AG10803 (cell line): ENCODE measurements at places on chromosomes 16 and 17.
A peak's percentile ranks its signal among the peaks of the same experiment; 100 is the strongest.

GRCh38 chr17:17540278-17540906, 44.2 kb upstream of the RASD1 start:
- DNase-seq: no peak

DNA sequence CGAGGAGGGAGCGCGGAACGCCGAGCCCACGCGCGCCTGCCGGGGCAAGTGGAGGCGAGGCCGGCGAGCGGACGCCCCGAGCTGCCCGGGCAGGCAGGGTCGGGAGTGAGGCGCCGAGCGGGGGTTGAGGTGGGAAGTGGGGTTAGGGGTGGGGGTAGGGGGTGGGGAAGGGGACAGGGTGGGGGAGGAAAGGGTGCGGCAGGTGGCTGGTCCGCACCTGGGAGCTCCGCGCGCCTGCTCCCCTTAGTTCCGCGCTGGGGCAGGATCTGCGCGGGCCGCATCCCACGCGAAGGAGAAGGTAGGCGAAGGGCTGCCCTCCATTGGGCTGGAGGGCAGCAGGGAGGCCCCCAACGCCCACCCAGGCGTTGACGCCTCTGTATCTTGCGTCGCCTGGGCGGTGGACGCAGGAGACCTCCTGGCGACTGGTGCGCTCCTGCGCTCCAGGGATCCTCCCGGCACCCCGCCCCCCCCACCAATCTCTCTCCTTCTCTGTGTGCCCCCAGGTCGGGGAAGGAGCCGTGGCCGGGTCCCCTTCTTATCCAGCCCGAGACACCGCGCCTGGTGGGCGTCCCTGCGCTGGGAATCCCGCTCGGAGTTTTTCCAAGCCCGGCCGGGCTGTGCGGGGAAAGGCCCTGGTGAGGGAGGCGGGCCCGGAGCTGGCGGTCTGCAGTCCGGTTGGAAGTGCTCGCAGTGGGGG, 51.3 kb upstream of the AMZ2 start:
- no peak for DNase-seq

- peak; percentile 61 for DNase-seq
These were observed 2.9 kb upstream of the BCL6B start for GRCh38 chr17:7019839-7020519.

- peak; percentile 88 for DNase-seq
These were observed 83.3 kb downstream of the HS3ST3A1 start for GRCh38 chr17:13518261-13519000.

DNA sequence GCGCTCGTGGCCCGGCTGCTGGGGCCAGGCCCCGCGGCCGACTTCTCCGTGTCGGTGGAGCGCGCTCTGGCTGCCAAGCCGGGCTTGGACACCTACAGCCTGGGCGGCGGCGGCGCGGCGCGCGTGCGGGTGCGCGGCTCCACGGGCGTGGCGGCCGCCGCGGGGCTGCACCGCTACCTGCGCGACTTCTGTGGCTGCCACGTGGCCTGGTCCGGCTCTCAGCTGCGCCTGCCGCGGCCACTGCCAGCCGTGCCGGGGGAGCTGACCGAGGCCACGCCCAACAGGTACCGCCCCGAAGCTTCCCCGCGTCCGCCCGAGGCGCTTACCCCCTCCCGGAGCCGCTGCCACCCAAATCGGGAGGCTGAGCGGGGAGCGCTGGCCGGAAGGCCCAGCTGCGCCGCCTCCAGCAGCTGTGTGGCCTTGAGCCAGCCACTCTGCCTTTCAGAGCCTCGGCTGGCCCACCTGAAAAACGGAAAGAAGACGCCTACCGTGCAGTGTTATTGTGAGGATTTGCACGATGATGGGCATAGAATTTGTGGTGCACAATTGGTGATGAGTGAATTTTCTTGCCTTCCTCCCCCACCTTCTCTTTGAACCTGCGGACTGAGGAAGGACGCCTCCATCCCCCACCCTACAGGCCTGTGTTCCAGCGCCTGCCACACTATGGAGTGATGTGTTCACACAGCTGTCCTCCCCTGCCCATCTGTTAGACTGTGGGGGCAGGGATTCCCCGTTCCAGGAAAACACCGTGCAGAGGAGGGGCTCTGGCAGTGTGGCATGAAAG, 523 bp downstream of the NAGLU start:
- peak; percentile 84 for DNase-seq

DNA sequence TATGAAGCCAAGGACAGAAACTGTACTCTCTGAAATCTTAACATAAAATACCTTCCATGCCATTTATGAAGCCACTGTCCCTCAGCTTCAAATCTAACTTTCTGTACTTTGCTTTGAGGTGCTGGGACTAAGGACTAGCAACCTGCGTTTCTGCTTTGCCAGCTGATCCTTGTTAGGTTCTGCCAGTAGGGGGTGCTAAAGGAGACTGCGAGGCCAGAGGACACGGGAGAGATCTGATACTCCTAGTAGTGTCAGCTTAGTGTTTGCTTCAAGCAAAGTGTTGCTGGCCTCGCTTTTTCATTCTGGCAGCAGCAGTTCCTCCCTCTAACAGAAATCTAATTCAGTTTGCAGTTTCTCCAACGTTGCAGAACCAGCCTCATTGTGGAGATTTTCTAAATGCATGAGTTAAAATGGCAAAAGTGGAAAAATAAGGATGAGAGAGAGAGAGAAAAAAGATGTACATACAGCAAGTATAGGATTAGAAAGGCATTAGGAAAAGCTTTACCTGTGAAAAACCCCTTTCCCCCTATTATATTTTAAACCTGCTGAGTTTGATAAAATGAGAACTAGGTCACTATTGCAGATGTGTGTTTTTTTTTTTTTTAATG, 297.5 kb downstream of the CA10 start:
- DNase-seq: peak; percentile 3

DNA sequence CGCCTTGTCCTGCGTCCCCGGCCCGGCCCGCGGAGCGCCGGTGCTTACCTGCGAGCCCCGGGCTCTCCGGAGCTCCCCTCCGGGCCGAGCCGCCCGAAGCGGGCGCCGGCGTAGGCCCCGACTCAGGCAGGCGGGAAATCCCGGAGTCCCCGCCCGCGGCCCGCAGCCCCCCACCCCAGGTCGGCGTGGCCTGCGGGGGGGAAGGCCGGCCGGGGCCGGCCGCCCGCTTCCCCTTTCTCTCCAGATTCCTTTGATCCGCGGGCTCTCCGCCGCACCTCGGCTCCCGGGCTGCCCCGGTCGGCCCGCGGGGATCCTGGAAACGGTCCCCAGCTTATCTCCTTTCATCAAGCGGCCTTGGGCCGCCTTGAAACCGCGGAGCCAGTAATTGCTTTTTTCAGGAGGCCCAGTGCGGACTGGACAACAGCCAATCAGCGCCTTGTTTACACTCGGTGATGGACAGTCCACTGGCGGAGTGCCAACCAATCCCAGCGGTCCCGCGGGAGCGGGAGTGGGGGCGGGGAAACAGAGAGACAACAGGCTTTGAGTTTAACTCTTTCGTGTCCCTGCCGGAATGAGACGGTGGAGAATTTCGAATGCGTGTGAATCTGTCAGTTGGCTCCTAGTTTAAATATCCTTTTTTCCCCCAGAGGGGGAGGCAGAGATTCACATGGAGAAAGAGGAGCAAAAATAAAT, 1.4 kb upstream of the BAHCC1 start:
- peak; percentile 99 for DNase-seq

- no peak for DNase-seq
These were observed 1.1 kb downstream of the CD79B start for GRCh38 chr17:63930951-63931575.

GRCh38 chr17:20267459-20267842, 199.9 kb downstream of the LGALS9B start:
- DNase-seq: no peak

GRCh38 chr17:55706808-55707773, 15.6 kb downstream of the TMEM100 start:
- DNase-seq: no peak

- no peak for DNase-seq
These were observed 30.4 kb downstream of the COX4I1 start for GRCh38 chr16:85829751-85830445.

- DNase-seq: no peak
These were observed 71.6 kb downstream of the PGS1 start for GRCh38 chr17:78449983-78450595.

GRCh38 chr17:38533866-38534497, 71.8 kb downstream of the SRCIN1 start:
- no peak for DNase-seq

- no peak for DNase-seq
These were observed 8.1 kb downstream of the ARHGAP23 start for GRCh38 chr17:38436386-38436785.

DNA sequence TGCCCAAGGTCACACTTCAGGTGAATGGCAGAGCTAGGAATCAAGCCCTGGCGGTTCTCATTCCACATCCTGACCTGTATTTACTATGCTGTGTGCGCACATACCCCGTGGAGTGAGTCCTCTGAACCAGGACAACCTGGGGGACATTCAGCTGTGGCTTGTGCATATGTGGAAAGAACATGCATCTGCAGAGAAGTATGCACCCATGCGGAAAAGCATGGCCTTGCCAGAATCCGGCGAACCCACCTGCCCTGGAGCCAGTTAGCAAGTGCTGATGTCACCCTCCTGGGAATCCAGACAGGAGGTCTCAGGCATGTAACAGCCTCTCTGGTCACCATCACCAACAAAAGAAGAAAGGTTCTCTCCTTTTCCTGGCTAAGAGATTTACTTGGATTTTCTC, 1.9 kb downstream of the RASL10B start:
- DNase-seq: no peak

DNA sequence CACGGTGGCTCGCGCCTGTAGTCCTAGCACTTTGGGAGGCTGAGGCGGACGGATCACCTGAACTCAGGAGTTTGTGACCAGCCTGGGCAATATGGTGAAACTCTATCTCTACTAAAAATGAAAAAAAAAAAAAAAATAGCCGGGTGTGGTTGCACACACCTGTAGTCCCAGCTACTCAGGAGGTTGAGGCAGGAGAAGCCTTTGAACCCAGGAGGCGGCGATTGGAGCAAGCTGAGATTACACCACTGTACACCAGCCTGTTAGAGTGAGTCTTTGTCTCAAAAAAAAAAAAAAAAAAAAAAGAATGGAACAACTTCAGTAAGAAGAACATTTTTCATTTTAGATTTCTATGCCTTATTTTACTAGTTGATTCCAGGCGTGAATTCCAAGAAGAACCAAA, 2.7 kb downstream of the NUP85 start:
- DNase-seq: no peak

DNA sequence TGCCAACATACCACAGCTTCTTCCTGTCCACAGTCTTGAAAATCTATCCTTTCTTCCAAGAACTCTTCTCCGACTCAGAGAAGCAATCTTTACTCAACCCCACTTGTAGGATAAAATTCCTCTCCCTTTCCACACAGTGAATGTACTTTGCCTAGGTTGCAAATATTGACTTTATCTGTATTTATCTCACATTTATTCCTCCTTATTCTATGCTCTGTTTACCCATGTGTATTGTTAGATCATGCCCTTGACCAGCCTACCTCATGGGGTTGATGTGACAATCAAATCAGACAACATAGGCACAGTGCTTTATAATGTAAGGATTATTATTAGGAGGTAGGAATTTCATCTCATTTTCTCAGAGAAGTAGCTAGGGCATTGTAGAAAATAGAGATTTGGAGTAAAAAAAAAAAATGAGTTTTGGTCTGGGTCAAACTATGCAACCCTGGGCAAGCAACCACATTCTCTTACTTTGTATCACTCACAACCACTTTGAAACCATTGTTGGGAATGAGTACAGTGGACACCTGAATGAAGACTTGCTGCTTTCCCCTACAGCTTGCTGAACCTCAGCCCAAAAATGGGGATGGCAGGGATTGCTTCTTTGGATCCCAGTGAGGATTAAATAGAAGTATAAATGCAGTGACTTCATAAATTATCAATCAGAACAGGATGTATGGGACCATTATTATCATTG, 9.1 kb upstream of the SLC35B1 start:
- DNase-seq: no peak

GRCh38 chr16:65312071-65312470, 190.2 kb upstream of the CDH11 start:
- peak; percentile 50 for DNase-seq

- no peak for DNase-seq
These were observed 25.1 kb downstream of the ABR start for GRCh38 chr17:1154704-1155103.

- no peak for DNase-seq
These were observed 152.1 kb upstream of the CHMP6 start for GRCh38 chr17:80839511-80839941.

DNA sequence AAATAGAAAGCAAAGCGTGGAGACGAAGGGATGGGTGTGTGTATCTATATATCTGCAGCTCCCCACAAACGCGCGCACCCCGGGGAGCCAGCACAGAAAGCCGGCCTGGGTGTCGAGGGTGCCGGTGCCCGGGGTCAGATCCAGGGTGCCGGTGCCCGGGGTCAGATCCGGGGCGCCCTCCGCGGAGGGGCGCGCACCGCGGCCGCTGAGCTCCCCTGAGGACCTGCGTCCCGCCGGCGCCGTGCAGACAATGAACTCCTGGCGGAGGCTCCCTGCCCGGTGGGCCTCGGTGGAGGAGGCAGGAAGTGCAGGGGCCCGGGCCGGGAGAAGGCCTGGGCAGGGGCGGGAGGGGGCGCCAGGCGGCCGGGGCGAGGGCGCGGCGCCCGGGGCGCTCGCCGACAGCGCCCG, 1.1 kb downstream of the ZNF423 start:
- no peak for DNase-seq

DNA sequence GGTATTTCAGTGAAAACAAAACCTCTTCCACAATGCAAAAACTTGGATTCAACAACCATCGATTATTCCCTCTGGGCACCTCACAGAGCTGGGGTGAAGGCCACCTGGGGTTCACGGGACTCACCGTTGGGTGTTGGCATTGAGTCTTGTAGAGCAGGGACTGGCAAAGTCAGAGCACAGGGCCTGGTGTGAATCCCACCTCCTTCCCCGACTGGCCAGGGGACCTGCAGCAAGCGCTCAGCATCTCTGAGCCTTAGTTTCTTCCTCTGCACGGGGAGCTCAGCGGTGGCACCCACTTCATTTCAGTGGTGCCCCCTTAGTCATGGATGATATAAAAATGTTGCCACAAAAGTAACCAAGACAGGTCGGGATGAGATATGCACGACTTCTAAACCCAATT, 100.4 kb downstream of the METRNL start:
- no peak for DNase-seq

GRCh38 chr17:66018786-66019185, 173.1 kb downstream of the CEP112 start:
- no peak for DNase-seq

DNA sequence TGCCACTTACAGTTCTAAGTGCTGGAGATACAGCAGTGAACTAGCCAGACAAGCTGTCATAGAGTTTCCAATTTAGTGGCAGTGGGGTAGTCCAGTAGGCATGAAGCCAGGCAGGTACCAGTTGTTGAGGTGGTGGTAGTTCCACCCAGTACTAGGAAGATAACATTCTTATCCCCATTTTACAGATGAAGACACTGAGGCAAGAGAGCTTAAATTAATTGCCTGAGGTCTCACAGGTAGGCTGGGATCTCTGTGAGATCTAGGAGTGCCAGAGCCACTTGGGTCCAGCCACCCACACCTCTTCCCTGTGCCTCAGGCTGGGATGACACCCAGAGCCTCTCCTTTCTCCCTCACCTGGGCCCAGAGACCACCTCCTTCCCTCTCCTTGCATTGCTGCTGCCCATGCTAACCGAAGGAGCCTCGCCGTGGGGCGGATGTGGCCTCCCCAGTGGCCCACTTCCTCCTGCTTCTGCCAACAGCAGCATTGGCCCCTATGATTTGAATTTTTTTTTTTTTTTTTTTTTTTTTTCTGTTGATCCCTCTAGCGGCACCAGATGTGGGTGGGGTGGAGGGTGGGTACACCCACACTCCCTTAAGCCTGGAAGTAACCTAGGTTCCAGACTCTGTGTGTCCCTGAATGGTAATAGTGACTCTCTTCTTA, 114.0 kb downstream of the PRKCB start:
- DNase-seq: no peak

GRCh38 chr16:62933929-62934328, 897.7 kb upstream of the CDH8 start:
- no peak for DNase-seq

GRCh38 chr16:16917191-16917785, 538.3 kb downstream of the NPIPA7 start:
- no peak for DNase-seq
